ENCODE measurements at places on chromosomes 13 and 19.

GRCh38 chr19:34645551-34645950, 31.4 kb downstream of the SCGB2B2 start:
- no peak for DNase-seq

GRCh38 chr19:18418483-18419194, 559 bp upstream of the SSBP4 start:
- peak; percentile 59 for DNase-seq

- DNase-seq: no peak
These were observed 15.9 kb upstream of the JUND start for GRCh38 chr19:18297308-18297707.

DNA sequence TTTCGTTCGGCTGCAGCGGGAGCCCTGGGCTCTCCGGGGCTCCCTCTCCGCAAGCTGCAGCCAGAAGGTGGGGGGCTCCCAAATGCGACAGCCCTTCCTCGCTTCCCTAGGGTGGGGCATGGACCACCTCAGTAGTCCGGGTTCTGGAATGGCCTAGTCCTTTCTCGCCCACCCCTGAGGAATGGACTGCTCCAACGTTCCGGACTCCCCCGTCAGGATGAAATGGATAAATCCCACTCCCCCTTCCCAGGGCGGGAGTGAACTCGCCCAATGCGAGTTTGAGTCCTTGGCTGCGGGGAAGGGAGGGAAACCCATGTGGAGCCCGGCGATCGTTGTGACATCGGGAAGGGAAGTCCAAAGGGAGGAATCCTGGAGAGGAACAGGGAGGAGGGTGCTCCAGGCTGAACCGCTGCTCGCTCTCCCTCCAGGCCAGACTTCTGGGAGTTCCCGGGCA, 5.5 kb downstream of the HRC start:
- DNase-seq: peak; percentile 34

GRCh38 chr19:1315470-1316166, 29.9 kb downstream of the EFNA2 start:
- DNase-seq: peak; percentile 25
